ENCODE measurements at places on chromosomes 13 and 19.
A peak's percentile ranks its signal among the peaks of the same experiment; 100 is the strongest.

- no peak for DNase-seq
Observed at GRCh38 chr19:4598712-4599111, 39.2 kb upstream of the SEMA6B start.

DNA sequence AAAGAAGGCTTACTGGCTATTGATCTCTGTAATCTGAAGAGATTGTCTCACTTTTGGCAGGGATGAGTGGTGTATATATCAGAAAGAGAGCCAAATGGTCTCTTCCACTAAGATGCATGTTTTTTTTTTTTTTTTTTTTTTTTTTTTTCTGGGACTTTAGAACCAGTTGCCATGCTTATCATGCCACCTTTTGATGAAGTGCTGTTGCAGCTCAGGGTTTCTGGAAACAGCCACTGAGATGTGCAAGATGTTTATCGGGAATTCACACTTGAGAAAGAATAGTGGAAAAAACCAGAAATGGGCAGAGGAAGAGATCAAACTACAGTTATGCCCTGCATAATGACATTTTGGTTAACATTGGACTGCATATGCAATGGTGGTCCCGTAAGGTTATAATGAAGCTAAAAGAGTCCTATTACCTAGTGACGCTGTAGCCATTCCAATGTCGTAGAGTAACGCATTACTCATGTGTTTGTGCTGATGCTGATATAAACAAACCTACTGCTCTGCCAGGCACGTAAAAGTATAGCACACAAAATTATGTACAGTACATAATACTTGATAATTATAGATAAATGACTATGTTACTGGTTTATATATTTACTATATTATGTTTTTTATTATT lies 121.0 kb downstream of the KLF5 start:
- DNase-seq = no peak

DNA sequence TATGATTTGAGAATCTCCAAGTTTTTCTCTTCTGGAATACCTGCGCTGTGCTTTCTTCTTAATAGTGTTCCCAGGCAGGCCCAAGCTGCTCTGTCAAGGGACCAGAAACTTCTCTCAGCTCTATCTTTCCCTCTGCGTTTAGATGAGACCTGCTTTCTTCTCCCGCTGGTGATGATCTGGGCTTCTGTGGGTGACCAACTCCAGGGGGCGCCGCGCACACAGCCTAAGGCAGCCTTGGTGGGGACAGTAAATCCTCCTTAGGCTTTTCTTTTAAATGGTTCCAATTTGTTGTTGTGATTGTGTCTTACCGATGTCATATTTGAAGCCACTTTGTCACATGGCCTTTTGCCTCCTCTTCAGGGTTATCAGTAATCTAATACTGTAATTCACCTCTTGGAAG lies 439.4 kb upstream of the KLF12 start:
- no peak for DNase-seq

DNA sequence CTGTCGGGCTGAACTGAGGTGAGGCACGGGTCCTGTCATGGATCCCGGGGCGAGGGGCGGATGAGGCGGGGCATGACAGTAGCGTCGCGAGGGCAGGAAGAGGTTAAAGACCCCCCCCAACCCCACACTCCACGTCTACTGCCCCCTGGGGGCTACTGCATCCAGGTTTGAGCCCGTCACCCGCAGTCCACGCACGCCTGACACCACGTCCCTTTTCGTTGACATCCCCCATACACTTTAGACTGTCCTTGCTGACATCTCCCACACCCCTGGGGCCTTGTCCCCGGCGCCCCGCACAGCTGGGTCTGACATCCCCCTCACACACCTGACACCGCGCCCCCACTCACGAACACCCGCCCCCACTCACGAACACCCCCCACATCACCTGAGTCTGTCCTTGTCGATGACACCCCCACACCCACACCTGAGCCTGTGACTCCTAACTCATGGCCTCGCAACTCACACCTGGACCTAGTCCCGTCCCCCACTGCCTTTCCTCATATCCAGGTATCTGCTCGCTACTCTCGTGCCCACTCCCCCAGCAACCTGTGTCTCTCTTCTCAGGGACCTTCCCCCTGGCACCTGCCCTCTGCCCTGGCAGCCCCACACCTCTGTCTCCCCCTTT lies 416 bp downstream of the SLC25A42 start:
- DNase-seq = no peak

GRCh38 chr19:13097463-13098258 lies 5.0 kb downstream of the LYL1 start:
- no peak for DNase-seq

DNA sequence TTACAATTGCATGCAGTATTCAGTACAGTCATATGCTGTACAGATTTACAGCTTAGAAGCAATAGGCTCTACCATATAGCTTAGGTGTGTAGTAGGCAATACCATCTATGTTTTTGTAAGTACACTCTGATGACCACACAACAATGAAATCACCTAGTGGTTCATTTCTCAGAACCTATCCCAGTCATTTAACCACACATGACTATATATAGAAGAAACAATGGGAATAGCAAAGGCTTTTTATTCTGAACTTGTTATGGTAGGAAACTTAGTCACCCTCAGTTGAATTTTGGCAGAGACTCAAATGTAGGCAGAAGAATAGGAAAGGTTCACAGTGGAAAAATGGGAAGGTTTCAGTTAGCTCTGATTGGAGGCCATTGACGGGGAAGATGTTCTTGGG lies 1075.1 kb upstream of the MIR17HG start:
- DNase-seq = peak; percentile 2

GRCh38 chr13:24313439-24313838 lies 4.1 kb downstream of the C1QTNF9 start:
- no peak for DNase-seq

- no peak for DNase-seq
Observed at GRCh38 chr13:42369071-42369797, 97.3 kb downstream of the AKAP11 start.

DNA sequence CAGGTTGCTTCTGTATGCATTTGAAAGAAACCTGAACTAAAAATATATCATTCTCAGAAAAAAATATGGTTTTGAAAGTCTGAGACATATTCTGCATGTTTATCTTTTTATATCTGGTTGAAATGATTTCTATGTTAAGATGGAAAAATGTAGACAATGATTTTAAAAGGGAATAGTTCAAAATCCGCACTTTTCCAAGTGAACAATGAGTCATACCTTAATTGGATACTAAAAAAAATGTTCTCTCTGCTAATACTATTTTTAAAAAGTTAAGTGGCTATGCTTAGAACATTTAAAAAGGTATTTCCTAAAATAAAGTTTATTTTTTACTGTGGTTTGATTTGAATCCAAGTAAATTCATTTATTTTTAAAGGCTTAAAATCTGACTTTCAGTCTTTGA lies 801.4 kb downstream of the SLITRK6 start:
- DNase-seq = no peak

DNA sequence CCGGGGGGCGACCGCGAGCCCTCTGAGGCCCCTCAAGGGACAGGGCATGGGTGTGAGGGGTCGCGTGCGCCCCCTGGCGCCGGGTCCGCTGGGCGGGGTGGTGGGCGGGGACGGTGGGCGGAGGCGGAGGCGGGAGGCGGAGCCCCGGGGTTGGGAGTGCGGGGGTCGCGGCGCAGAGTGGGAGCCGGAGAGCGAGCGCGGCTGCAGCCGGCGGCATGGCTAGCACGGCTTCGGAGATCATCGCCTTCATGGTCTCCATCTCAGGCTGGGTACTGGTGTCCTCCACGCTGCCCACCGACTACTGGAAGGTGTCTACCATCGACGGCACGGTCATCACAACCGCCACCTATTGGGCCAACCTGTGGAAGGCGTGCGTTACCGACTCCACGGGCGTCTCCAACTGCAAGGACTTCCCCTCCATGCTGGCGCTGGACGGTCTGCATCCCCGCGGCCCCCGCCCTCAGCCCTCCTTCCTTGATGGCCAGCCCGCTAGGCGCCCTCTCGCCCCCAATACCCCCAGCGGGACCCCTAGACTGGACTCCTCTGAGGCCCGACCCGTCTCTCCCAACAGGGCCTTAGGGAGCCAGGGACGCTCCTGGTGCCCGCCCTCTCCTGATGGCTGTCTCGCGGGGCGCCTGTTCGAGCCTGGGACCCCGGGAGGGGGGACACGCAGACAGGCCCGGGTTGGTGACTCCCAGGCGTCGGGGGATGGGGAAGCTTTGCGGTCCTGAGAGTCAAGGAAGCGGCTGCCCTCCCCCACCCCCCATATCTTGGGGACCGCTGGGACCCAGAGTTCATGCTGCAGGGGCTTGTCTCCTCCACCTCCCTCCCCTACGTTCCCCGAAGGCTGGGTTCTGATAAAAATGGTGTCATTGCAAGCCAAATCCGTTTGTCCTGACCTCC lies at the start of gene CLDN10:
Gene CLDN10 (plus strand): TSS at position 182 of the 903 bp plus-strand sequence. CDS start 34 bp downstream, at position 216.
- DNase-seq = no peak

DNA sequence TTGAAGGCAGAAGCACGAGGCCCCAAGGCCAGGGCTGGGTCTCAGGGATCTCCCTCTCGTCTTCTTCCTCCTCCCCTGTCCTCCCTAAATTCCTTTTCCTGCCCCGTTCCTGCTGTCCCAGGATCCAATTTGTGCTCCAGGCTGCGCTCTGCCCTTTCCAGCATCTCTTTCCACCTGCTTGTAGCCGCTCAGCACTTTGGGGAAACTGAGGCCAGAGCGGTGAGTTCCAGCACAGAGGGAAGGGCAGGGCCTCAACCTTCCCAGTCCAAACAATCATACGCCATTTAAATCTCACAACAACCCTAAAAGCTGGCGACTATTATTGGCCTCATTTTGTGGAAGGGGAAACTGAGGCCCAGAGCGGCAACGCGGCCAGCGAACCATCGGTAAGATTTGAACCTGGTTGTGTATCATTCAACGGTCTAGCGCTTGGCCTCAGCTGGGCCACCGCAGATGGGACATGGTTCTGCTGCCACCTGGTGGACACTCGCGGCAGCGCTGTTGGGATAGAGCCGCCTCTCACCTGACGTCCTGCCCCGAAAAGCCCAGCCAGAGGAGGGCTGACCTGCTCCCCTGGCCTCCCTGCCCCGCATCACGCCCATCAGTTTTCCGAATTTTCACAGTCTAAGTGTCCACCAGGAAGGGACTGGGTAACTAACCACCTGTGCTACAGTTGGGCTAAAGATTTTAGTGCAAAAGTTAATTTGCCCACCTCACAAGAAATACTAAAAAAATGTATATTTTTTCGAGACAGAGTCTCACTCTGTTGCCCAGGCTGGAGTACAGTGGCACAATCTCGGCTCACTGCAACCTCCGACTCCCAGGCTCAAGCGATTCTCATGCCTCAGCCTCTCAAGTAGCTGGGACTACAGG lies 4.2 kb upstream of the RPL18A start:
- no peak for DNase-seq

GRCh38 chr13:38635030-38635429 lies 51.8 kb upstream of the FREM2 start:
- DNase-seq = no peak

DNA sequence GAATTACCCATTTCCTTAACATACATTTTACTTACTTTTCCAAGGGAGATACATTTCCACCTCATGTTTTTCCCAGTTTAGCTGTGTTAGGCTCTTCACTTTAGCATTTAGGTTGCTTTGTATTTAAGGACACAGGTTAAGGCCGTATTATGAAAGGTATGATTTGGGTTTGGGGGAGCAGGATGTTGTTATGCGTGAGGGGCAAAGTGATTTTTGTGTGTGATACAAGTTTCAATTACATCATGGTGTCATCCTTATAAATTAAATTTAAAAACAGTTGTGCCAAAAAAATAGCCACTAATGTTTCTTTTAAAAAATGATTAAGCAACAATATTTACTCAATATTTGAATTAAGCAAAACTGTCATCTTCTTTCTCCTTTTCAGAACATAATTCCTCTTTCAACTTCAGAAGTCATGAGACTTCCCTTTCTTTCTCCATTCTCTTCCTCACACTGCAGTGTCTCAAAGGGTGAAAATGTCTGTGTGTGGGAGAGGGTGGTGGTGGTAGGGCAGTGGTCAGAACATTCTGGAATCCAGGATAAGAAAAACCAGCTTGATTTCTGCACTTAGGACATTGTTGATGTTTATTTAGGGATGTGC lies 126.2 kb downstream of the KCNRG start:
- DNase-seq = no peak

- DNase-seq = no peak
Observed at GRCh38 chr13:92315265-92315664, 911.3 kb upstream of the GPC6 start.

DNA sequence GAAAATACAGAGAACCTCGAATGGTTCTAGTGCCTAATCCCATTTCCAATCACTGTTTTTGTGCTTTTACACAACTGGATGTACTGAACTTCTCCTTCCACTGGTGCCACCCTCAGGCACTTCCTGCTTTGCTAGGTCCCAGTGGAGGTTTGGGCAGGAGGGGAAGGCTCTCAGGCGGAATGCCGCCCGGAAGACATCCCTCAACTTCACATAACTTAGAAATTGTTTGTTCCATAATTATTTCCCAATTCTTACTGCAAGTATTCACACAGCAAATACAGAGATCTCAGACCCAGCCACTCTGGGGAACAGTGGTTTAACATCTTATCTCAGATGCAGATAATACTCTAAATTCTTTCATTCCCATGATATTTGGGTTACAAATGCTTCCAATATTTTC lies 195.7 kb upstream of the IPO5 start:
- DNase-seq = no peak

DNA sequence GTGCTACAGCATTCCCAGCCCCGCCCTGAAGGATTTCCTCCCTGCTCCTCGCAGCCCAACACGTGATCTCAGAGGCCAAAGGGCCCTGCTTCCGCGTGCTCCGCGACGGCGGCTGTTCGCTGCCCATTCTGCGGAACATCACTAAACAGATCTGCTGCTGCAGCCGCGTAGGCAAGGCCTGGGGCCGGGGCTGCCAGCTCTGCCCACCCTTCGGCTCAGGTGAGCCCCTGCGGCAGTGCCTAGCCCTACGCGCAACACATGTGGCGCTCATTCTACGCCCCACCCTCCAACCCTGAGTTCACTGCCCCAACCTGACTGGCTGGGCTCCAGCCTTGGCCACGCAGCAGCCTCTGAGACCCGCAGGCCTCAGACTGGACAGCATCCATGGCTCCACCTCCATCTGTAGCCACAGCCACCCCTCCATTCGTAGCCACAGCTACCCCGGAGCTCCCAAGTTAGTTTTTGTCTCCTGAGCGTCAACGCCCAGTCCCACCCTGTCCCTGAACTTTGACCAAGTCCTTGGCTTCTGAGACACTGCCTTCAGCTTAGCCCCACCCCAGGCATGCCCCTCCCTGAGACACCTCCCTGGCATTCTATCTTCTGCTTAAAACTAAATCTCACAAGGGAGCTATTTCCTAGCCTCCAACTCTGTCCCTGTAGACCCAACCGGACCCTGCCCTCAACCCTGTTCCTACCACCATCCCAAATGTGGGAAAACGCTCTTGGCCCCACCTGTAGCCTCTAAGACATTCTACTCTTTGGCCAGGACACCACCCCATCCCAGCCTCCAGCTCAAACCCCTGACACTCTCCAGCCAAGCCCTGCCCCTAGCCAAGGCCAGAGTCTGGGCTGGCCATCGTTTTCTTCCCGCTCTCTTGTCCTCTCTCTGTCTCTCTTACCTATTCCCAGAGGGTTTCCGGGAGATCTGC lies 6.4 kb downstream of the LTBP4 start:
- no peak for DNase-seq

DNA sequence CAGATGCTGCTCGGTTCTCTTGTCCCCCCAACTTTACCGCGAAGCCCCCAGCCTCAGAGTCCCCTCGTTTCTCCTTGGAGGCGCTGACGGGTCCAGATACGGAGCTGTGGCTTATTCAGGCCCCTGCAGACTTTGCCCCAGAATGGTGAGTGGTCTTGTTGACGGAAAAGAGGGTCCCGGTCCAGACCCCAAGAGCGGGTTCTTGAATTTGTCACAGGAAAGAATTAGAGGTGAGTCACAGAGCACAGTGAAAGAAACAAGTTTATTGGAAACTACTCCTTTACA lies 589 bp downstream of the POLR1G start:
- DNase-seq = no peak

- no peak for DNase-seq
Observed at GRCh38 chr13:96519380-96519779, 429.5 kb downstream of the HS6ST3 start.

All from HS-5 (cell line).